NCI-H446 (cell line): ENCODE measurements at places on chromosomes 6 and 20.

- DNase-seq = no peak
These were observed 43.8 kb upstream of the GLP1R start for GRCh38 chr6:39004801-39005200.

DNA sequence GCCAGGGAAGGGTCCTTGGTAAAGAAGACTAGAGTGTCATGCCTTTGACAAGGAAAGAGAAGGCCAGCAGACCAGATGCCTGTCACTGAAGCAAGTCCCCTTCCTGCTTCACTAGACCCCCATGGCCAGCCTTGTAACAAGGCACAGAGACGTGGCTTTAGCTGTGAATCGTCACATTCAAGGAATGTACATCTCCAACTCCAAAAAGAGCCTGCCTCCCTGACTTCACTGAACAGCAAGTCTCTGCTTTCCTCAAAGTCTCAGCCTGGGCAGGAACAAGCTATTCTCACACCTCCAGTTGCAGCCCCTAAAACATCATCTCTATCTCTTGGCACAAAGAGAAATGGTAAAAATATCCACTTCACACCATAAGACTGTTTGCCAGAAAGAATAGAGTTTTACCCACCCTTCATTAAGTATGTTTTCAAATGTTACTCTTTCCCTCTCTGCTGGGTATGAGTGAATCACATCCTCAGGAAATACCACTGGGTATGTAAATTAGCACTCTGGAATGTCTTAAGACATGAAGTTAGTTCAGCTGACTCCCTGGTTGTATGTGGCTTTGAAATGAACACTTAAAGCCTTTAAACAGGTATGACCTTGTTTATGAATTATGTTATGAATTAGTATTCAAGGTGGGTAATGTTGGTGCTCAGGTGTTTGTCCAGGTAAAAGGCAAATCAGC is 46.4 kb upstream of the NT5E start:
- no peak for DNase-seq

DNA sequence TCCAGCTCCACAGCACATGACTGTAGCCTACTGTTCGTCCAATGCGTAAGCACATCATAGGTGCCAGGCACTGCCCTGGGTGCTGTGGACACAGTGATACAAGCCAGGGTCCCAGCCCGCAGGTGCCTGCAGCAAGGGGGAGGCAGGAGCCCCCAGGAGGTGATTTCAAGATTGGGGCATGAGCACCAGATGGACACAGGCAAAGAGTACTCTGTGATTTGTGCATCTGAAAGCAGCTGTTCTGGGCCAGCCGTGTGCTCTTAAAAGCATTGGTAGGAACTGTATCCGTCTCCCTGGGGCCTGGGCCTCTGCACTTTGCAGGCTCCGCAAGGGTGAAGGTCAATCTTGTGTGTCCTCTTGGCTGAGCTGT is 149.8 kb downstream of the SYCP2 start:
- no peak for DNase-seq

- DNase-seq = no peak
These were observed 80.1 kb upstream of the SLC22A16 start for GRCh38 chr6:110556317-110557110.

GRCh38 chr6:34546551-34547321 is 9.4 kb downstream of the SPDEF start:
- peak; percentile 94 for DNase-seq
